Muscle of arm (tissue), 14 donors: ENCODE measurements at places on chromosomes 13 and 19. TPM values are rescaled to one million over a fixed set of nuclear protein-coding genes. Genes with fewer than 3 reads are reported as not detected.

Gene ADGRE3
- polyA plus RNA-seq, result not detected

Gene TJP3
- polyA plus RNA-seq, result 0.79 TPM

Gene C19orf73
- polyA plus RNA-seq, result 0.74 TPM

Gene IL17D
- not detected for polyA plus RNA-seq

Gene ZNF571
- polyA plus RNA-seq, result 9.4 TPM

Gene ZNF628
- polyA plus RNA-seq, result 4.8 TPM

Gene SNRNP70
- polyA plus RNA-seq, result 175 TPM

Gene CEACAM16
- polyA plus RNA-seq, result 0.26 TPM

Gene ZNF560
- 0.14 TPM for polyA plus RNA-seq

Gene NLRP7
- polyA plus RNA-seq, result not detected

Gene ASF1B
- not detected for polyA plus RNA-seq

Gene ERFL
- 0.14 TPM for polyA plus RNA-seq

Gene RNF225
- not detected for polyA plus RNA-seq

Gene THAP8
- polyA plus RNA-seq, result 5.8 TPM

Gene EML2
- polyA plus RNA-seq, result 8.7 TPM

Gene NCAN
- polyA plus RNA-seq, result not detected

Gene MUC16
- not detected for polyA plus RNA-seq

Gene PDE4C
- not detected for polyA plus RNA-seq

Gene GRK1
- 0.10 TPM for polyA plus RNA-seq

Gene ZNF763
- polyA plus RNA-seq, result 2.1 TPM

Gene CEACAM1
- 1.6 TPM for polyA plus RNA-seq

Gene JSRP1
- polyA plus RNA-seq, result 33.4 TPM

Gene KANK3
- polyA plus RNA-seq, result 6.2 TPM

Gene FAM216B
- polyA plus RNA-seq, result not detected
